SW 1271 (cell line): ENCODE measurements at places on chromosomes 4 and X.
A peak's percentile ranks its signal among the peaks of the same experiment; 100 is the strongest.

- DNase-seq = no peak
These were observed 15.2 kb downstream of the SEPTIN11 start for GRCh38 chr4:76964769-76965168.

DNA sequence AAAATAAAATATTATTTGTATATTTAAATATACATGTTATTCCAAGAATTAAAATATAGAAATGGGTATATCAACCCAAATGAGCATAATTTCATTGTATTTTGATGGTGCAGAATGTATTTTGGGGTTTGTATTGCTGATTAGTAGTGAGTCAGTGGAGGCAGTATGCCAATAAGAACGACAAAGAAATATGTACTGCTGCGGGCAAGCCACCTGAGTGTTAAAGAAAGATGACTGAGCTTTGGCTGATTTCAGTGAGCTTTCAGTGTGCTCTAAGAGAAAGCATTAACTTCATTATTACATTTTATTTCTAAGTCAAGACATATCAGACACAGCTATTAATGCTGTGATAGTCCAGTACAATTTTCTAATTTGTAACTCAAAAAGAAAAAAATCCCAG is 297.8 kb downstream of the ANK2 start:
- no peak for DNase-seq

GRCh38 chr4:184409911-184410692 is 64.2 kb downstream of the IRF2 start:
- no peak for DNase-seq

DNA sequence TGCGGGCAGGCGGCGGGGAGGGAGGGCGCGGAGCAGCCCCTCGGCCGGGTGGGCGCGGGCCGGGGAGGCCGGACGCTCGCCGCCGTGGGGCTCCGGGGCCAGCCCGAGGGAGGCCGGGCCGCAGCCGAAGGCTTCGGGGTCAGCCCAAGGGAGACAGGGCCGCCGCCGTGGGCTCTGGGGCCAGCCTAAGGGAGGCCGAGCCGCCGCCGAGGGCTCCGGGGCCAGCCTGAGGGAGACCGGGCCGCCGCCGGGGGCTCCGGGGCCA is 251 bp downstream of the KIAA0232 start:
- DNase-seq = no peak

GRCh38 chrX:150225756-150226155 is 137.4 kb upstream of the MAMLD1 start:
- no peak for DNase-seq

GRCh38 chr4:85639946-85640345 is 165.0 kb downstream of the ARHGAP24 start:
- DNase-seq = no peak

- no peak for DNase-seq
These were observed 17.4 kb downstream of the JADE3 start for GRCh38 chrX:46929439-46930261.

- DNase-seq = no peak
These were observed 19.4 kb upstream of the AR start for GRCh38 chrX:67524428-67524827.

DNA sequence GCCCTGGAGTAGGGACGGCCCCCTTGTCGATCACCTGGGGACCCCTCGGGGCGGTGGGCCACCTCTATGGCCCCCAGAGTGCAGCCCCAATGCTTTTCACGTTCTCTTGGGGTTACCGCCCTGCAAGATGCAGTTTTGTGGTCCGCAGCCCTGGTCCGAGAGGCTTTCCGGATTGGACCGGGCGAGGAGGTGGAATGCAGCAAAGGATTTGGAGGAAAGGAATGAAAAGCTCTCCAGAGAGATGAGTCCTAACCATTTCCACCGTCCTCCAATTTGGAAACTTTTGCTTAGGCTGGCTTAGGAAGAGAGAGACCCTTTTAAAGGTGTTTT is 601 bp downstream of the SLC25A43 start:
- no peak for DNase-seq

- peak; percentile 34 for DNase-seq
These were observed 13.7 kb downstream of the SCD5 start for GRCh38 chr4:82784681-82785610.

DNA sequence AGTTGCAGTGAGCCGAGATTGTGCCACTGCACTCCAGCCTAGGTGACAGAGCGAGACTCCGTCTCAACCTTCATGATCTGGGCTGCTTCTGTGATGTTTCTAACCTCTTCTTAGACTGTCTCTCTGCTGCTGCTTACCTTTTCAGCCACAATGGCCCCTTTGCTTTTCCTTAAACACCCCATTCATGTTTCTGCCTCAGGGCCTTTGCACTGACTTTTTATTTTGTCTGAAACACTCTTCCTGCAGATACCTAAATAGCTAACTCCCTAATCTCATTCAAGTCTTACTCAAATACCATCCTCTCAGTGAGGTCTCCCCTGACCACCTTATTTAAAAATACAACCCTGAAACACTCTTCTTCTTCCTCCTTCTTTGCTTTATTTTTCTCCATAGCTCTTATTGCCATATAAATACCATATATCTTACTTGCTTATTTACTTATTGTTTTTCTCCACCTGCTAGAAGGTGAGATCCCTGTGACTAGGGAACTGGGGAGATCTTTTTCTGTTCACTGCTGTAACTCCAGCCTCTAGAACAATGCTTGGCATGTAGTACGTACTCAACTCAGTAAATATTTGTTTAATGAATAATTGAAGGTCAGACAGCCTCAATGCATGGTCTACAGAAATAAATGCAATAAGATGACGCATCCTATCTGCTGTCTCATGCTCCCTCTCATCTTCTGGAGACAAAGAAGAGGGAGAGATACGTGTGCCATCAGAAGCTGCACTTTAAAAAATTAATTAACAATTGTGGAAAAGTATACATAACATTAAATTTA is 43.8 kb upstream of the SETD7 start:
- DNase-seq = no peak

DNA sequence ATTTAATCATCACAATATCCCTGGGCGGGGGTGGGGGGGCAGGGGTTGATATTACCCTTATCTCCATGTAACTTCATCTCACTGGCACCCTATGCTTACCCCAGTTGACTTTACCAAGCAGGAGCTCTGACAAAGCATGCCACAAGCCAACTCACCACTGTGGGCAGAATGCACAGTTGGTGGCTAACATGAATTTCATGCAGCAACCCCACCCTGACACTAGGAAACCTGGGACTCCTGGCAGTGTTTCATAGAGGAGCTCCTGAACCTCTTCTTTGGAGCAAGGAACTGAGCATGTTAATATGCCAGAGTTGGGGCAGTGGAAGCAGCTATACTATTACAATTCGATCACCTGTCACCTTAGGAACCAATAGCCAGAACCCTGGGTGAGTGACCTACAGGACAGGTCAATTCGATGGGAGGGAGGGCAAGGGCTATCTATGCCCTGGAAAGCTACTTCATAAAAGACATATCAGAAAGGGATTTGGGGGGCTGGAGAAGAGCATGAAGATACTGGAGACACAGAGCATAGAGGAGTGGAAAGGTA is 97.2 kb upstream of the ACSL4 start:
- DNase-seq = no peak

DNA sequence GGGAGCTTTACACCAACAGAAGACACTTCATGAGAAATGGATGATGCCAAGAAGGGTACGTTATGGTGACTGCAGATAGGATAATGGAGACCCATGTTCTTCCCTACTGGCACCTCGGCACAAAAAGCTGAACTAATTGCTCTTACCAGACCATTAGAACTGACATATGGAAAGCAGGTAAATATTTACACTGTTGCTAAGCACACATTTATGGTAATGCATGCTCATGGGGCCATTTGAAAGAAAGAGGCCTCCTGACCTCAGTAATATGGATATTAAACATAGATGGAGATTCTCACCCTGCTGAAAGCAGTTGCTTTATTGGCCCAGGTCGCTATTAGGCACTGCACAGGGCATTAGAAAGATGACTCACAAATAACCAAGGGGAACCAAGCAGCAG is 1759.6 kb downstream of the C4orf33 start:
- DNase-seq = no peak

DNA sequence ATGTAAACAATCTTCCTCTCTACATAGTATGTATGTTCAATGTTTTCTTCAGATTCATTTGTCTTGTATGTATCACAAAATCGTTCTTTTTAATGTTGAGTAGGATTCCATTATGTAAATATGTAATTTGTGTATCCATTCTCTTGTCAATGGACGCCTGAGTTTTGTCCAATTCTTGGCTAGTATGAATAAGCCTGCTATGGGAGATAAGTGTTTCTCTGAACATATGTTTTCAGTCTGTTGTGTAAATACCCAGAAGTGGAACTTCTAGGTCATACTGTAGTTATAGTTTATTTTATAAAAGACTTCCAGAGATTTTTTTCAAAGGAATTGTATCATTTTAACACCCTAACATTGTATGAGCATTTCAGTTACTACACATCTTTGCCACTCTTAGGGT is 2.8 kb downstream of the SMIM31 start:
- DNase-seq = no peak

- no peak for DNase-seq
These were observed 13.2 kb downstream of the TMEM175 start for GRCh38 chr4:945274-946102.

- DNase-seq = no peak
These were observed 27.8 kb downstream of the ELF4 start for GRCh38 chrX:130082244-130083106.

DNA sequence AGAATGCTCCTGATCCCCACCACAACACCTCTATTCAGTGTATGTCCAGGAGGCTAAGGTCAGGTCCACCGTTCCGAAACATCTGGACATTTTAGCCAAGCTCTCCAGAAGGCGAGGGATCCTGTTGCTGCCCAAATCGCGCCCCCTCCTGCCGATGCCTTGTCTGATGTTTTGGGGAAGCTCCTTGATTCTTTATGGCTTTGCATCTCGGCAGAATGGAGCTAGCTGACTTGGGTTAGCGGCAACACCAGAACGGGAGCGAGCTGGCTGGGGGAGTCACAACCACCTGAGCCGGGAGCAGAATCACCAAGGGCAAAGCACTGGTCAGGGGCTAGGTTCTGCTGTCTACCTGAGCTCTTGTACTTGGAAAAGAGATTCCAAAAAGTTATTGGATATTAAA is 6.6 kb upstream of the POU3F4 start:
- no peak for DNase-seq

GRCh38 chr4:184279496-184280061 is 61.9 kb upstream of the ENPP6 start:
- no peak for DNase-seq

GRCh38 chr4:169133932-169134331 is 123.9 kb upstream of the CBR4 start:
- no peak for DNase-seq

DNA sequence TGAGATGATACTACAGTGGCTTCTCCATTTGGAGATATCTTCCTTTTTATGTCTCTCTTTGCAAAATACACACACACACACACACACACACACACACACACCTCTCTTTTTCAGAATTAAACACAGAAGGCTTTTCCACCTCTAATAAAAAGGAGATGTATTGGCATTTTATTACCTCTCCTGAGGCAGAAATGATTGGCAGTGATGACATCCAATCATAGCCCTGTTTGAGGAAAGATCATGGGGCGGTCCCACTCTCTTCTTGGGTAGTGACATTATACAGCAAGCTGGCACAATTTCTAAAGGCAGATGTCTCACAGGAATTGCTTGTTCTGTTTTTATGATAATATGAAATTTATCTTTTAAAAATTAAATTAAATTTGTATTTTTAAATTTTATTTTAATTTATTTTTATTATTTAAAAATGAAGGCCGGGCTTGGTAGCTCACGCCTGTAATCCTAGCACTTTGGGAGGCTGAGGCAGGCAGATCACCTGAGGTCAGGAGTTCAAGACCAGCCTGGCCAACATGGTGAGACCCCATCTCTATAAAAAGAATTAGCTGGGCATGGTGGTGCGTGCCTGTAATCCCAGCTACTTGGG is 15.6 kb downstream of the CHRNA9 start:
- no peak for DNase-seq

DNA sequence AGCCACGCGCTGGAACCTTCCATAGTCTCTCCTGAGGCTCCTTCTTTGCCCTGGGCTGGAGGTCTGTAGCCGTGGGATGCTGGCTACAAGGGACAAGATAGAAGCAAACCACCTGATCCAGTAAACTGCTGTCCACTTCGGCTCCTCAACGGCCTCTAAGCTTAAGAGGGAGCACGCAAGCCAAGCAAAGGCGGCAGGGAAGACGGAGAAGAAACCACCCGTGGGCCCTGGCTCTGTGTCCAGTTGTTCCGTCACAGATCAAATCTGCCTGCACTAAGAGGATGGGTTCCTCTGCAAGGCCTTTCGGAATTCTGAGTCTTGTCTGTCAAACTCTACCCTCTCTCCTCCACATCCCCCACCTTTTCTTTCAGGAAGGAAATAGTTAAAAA is 401 bp upstream of the EDNRA start:
- no peak for DNase-seq

DNA sequence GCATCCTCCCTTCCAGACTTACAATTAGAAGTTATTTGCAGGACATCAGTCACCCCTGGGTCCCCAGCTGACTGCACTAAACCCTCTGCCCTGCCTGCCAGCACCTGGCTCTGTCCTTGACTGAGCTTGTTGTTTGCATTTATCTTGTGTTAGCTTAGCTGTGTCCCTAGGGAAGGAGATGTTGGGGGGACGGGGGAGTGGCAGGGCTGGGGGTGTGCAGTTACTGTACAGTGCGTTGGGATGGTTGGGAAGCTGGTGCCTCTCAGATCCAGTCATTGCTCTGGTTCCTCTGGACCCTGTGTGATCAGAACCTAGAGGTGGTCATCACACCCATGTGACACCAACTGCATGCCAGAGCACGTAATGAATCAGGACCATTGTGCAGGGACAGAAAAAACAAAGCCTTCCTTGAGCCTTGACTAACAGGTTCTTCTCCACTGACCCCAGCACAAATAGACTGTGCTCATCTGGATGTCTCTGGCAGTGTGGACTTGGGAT is 32.7 kb upstream of the PROM1 start:
- no peak for DNase-seq

- DNase-seq = peak; percentile 76
These were observed at the start of gene PGM2 for GRCh38 chr4:37826295-37827029. TSS of gene PGM2 (plus strand) at chr4:37826686. CDS start at chr4:37826733, 47 bp downstream.

- no peak for DNase-seq
These were observed 229.5 kb downstream of the GALNTL6 start for GRCh38 chr4:172042714-172043114.

DNA sequence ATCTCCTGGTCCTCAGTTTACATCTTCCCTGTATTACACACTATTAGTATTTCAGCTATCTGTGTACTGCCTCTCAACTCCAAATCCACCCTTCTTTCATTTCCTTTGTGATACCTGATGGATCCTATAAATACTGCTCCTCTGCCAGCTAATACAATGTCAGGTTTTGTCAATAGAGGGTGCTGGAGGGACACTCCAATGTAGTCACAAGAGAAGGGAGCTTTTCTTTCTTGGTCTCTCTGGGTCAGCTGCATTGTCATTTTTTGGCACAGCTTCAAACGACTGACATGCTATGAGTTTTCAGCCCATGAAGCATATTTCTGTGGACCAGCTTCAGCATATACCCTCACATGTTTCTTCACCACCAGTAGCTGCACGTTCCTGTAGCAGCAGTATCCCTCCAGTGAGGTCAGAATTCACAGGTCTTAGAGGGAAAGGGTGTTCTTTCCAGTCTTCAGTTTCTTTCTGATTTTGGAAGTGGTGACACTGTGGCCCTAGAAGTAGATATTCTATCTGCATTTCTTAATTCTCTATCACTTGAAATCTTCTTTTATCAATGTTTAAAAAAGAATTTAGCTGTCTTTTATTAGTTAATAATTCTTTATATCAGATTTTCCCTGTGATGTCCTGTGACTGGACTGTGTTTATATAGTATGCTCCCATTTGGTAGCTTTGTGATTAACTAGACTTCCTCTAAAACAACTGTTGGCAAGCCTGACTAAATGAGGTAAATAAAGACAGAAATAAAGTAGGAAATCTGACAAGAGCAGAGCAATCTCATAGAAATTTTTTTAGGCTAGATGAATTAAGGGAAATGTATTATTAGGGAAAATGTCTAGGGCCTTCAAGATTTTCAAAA is 60.6 kb downstream of the GABRA2 start:
- peak; percentile 21 for DNase-seq
